ENCODE measurements at places on chromosomes 5 and 9. TPM values are rescaled to one million over a fixed set of nuclear protein-coding genes. Genes with fewer than 3 reads are reported as not detected.

The SLC36A3 gene
- not detected for total RNA-seq

The PRR16 gene
- not detected for total RNA-seq

The SPINK14 gene
- total RNA-seq: not detected

The PCDHGB1 gene
- total RNA-seq: not detected

The PCDHGB3 gene
- total RNA-seq: 0.59 TPM

The PCDHGC3 gene
- total RNA-seq: 0.16 TPM

The PCDHGA9 gene
- total RNA-seq: 0.24 TPM

The DBH gene
- total RNA-seq: 0.10 TPM

GRCh38 chr5:171388816-171389168, 1.1 kb downstream of the NPM1 start:
- peak overlapping the region; percentile 88 for H3K27ac ChIP-seq
- no peak for DNase-seq
- H3K4me1 ChIP-seq: peaks cover 40% of the 10 kb centered on the region
- H3K27me3 ChIP-seq: no peaks in the 10 kb centered on the region

GRCh38 chr5:103117471-103117991, 2.4 kb downstream of the GIN1 start:
- DNase-seq: no peak
- no peaks in the 10 kb centered on the region for H3K27me3 ChIP-seq
- no peak overlapping the region for H3K4me3 ChIP-seq
- no peaks in the 10 kb centered on the region for H3K36me3 ChIP-seq

- H3K4me3 ChIP-seq: no peak overlapping the region
- DNase-seq: no peak
- H3K4me1 ChIP-seq: no peaks in the 10 kb centered on the region
- H3K27me3 ChIP-seq: no peaks in the 10 kb centered on the region
- no peak overlapping the region for H3K27ac ChIP-seq
Measured at GRCh38 chr5:139611703-139612584, 36.2 kb upstream of the CXXC5 start.

GRCh38 chr9:9498128-9498527, 1114.7 kb downstream of the PTPRD start:
- H3K36me3 ChIP-seq: no peaks in the 10 kb centered on the region
- no peaks in the 10 kb centered on the region for H3K4me1 ChIP-seq
- DNase-seq: no peak

DNA sequence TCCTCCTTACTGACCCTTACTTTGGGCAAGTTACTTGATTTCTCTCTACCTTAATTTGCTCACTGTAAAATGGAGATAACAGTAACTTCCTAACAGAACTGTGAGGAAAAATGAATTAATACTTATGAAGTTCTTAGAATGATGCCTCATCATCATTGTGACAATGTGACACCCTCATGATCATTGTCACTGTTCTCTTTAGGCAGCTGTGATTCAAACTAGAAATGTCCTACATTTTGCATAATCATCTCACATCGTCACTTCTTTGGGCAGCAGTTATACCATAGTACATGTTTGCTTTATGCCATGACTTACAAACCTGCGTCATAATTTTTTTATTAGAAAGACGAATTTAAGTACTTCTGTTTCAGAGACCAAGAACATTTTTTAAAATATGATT, 9.7 kb downstream of the SLC30A5 start:
- DNase-seq: no peak
- no peak overlapping the region for H3K4me3 ChIP-seq
- no peak overlapping the region for H3K27ac ChIP-seq

DNA sequence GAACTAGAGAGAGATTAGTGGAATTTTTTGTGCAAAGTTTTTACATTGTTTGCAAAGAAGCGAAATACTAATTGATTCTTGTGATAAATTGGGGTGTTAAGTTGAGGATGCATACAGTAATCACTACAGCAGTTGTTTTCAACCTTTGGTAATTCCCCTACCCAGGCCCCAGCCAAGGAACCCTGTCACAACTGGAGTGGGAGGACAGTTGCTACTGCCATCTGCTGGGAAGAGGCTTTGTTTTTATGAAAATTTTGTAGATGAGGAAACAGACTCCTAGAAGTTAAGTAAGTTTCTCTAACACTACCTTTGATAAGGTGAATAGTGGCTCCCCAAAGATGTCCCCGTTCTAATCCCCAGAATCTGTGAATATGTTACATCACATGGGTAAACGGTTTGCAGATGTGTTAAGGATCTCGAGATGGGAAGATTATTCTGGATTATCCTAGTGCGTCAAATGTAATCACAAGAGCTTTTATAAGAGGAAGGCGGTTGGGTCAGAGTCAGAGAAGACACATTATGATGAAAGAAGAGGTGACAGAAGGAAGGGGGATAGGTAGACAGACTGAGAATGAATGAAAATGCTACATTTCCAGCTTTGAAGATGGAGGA, 34.0 kb upstream of the PPP1R2B start:
- no peaks in the 10 kb centered on the region for H3K4me1 ChIP-seq
- no peaks in the 10 kb centered on the region for H3K27me3 ChIP-seq
- H3K27ac ChIP-seq: no peak overlapping the region
- H3K36me3 ChIP-seq: no peaks in the 10 kb centered on the region

- H3K4me3 ChIP-seq: no peak overlapping the region
- no peak for DNase-seq
- no peaks in the 10 kb centered on the region for H3K27me3 ChIP-seq
- no peak overlapping the region for H3K27ac ChIP-seq
- H3K36me3 ChIP-seq: no peaks in the 10 kb centered on the region
- H3K4me1 ChIP-seq: no peaks in the 10 kb centered on the region
Measured at GRCh38 chr5:82327941-82328340, 49.8 kb upstream of the RPS23 start.

DNA sequence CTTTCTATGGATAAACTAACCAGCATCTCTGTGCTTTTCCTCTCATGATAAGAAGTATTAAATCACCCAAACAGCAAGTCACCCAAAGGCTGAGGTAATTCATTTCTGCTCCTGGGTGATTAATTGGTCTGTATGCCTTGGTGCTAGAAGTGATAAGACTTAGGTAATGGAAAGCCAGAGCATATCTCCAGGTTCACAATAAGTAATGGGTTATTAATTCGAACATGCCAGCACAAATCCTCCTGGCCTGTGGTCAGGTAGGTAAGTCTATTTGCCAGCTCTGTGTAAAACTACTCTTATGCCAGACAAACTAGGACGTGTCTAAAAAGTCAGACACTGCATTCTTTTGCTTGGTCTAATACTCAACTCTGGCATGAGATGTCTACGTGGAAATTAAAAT, 11.2 kb upstream of the ENC1 start:
- H3K4me3 ChIP-seq: no peak overlapping the region
- no peaks in the 10 kb centered on the region for H3K27me3 ChIP-seq
- H3K4me1 ChIP-seq: no peaks in the 10 kb centered on the region
- no peak for DNase-seq
- no peaks in the 10 kb centered on the region for H3K36me3 ChIP-seq

DNA sequence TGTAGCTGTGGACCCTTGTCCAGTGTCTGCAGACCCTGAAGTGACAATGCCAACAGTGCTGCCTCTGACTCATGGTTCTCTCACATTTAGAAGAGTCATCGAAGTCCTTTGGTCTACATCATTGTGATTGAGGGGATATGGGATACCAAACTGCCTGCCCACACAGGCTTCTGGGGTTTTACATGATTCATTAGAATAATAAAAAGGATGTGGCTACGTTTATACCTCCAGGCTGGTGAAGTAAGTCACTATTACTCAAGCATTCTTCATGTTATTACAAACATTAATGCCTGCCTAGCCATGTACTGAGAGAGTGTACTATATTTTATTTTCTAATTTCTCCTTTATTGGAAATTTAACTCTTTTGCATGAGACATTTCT, 365.7 kb downstream of the SPATA31D1 start:
- no peaks in the 10 kb centered on the region for H3K4me1 ChIP-seq
- H3K4me3 ChIP-seq: no peak overlapping the region
- DNase-seq: no peak
- no peaks in the 10 kb centered on the region for H3K27me3 ChIP-seq

- DNase-seq: no peak
Measured at GRCh38 chr5:175579742-175580432, 78.0 kb upstream of the HRH2 start.

DNA sequence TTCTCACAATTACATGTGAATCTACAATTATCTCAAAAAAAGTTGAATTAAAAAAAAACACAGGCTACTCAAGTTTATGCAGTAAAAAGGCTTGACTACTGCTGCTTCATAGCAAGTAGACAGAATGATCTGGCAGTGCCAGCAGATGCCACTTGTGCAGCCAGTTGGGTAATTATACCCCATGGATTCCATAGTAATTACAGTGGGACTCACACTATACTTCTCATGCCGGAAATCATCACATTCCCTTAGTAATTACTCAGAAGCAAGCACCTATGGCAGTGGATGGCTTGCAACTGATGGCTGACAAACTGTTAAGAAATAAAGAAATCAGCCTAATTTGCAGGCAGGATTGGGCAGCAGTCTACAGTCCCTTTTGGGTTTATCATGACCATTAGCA, 463.2 kb upstream of the KLF4 start:
- H3K4me1 ChIP-seq: no peaks in the 10 kb centered on the region
- no peak overlapping the region for H3K27ac ChIP-seq
- no peaks in the 10 kb centered on the region for H3K36me3 ChIP-seq
- no peak for DNase-seq
- no peaks in the 10 kb centered on the region for H3K27me3 ChIP-seq
- no peak overlapping the region for H3K4me3 ChIP-seq

- no peaks in the 10 kb centered on the region for H3K36me3 ChIP-seq
- DNase-seq: no peak
- no peak overlapping the region for H3K4me3 ChIP-seq
- H3K27me3 ChIP-seq: no peaks in the 10 kb centered on the region
- H3K4me1 ChIP-seq: peaks cover 16% of the 10 kb centered on the region
Measured at GRCh38 chr9:4939118-4939561, 45.9 kb upstream of the JAK2 start.

GRCh38 chr9:88746743-88747398, 211.9 kb downstream of the NXNL2 start:
- no peak overlapping the region for H3K27ac ChIP-seq
- no peaks in the 10 kb centered on the region for H3K36me3 ChIP-seq
- no peaks in the 10 kb centered on the region for H3K27me3 ChIP-seq
- DNase-seq: no peak
